Cardiac fibroblast (primary cell): ENCODE measurements at places on chromosomes 1 and 21.

DNA sequence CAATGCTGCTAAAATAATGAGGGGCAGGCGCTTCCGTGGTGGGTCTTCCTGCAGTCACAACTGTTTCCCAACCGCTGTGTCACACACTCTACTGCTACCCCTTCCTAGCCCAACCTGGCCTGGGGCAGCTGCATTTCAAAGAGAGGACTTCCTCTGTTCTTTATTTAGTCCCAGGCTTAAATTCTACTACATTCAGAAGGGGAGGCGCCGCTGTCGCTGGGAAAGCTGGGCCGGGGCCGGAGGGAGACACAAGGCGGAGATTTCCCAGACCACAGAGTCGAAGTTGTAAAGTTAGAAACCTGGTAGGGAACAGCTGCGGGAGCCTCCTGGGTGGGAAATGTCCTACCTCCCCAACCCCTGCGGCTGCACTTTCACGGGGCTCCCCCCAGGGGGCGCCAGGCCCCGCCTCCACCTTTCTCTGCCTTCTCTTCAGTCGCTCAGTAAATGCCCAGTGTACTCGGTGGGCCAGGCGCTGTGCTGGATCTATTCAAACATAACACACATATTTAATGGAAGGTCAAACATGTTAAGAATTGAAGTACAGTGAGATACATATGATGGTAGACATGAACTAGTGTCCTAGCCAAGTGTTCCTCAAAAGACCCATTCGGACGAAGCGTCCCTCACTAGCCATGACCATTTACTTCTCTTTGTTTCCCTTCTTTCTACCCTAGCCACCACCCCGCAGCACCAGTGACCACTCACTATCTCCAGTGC, 23.1 kb downstream of the DYRK3 start:
- no peak for DNase-seq

DNA sequence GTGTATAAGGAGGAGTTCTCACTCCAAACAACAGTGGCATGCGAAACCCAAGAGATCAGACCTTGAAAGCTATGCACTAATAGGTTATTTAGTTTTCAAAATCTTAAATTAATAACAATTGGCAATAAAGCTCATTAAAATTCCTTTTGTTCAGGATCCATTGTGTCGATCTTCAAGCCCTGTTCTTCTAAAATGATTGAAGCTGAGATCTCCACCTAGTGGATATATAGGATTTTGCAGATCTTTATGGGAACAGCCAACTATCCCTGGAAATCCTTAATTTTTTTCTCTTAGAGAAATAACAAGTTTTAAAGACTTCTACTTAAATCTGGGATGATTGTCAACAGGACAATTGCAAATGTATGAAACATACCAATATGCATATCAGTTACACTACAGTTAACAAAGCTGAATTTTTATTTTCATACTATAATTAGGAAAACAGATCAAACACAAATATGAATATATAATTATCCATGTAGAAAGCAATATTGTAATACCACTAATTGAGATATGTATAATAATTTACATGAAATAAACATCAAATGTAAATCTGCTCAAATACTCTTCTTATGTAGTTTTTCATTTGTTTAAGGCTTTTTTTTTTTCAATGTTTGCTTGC, 43.3 kb downstream of the LRRC53 start:
- DNase-seq, result peak; percentile 61

DNA sequence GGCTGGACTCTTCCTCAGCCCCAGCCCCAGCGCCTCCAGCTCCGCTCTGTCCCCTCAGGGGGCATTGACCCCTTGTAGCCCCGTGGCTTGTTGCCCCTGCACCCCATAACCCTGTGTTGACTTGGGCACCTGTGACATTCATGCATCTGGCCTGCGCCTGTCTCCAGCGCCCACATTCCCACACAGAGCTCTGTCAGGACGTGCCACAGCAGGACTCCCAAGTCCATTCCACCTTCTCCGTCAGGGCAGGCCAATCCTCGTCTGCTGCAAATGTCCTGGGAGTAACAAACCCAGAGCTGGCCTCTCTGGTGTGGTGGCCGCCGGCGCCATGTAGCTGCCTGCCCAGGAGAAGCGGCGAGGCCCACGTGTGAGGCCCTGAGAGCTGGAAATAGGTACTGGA, 60.6 kb downstream of the AGPAT3 start:
- no peak for DNase-seq

DNA sequence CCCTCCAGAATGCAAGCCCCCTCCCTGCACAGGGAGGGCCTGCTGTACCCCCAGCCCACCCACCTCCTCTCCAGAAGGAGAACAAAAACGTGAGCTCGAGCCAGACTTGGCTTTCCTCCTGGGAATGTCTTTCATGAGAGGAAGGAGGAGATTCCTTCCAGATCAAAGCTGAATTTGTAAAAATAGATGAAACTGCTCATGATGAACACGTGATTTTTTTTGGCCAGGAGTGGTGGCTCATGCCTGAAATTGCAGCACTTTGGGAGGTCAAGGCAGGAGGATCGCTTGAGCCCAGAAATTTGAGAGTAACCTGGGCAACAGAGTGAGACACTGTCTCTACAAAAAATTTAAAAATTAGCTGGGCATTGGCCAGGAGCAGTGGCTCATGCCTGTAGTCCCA, 21.8 kb downstream of the GPR157 start:
- no peak for DNase-seq

DNA sequence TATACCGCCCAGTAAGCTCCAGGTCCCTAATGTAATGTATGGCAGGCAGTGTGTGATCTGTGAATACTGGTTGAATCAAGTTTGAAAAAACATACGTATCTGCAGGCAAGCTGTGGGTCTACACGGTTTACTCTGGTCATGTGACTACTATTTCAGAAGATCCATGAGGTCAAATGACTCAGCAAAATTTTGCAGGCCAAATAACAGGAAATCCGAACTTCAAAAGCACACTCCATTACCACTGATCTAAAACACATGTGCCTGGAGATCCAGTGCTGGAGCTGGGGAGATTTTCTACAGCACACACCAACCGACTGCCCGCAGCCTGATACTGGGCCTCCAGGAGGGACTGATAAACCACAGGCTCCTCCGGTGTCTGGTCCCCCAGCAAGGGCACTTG, 64.5 kb upstream of the SLC44A3 start:
- DNase-seq, result peak; percentile 95
